Large intestine (tissue), 12 donors: ENCODE measurements at places on chromosomes 11 and 22. TPM values are rescaled to one million over a fixed set of nuclear protein-coding genes. Genes with fewer than 3 reads are reported as not detected.

DNA sequence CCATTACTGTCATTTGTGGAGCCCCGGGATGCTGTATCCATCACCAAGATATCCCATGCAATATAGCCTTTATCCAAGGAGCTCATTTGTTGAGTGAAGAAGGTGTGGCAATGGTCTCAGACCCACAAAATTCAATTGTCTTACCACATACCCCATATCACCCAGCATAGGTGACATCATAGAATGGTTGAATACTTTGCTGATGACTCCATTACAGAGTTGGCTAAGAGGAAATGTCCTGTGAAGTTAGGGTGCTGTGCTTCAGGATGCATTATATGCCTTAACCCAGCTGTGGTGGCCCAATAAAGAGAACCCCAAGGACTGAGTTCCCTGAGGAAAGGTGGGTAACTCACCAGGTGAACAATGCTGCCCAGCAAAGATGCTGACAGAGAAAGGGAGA lies 113.7 kb downstream of the EFCAB6 start:
- no peaks in the 10 kb centered on the region for H3K27me3 ChIP-seq
- H3K4me3 ChIP-seq, result no peak overlapping the region
- no peak for DNase-seq
- H3K27ac ChIP-seq, result no peak overlapping the region
- H3K4me1 ChIP-seq, result no peaks in the 10 kb centered on the region
- H3K36me3 ChIP-seq, result no peaks in the 10 kb centered on the region

The PSMC3 gene
- polyA plus RNA-seq, result 99.4 TPM

DNA sequence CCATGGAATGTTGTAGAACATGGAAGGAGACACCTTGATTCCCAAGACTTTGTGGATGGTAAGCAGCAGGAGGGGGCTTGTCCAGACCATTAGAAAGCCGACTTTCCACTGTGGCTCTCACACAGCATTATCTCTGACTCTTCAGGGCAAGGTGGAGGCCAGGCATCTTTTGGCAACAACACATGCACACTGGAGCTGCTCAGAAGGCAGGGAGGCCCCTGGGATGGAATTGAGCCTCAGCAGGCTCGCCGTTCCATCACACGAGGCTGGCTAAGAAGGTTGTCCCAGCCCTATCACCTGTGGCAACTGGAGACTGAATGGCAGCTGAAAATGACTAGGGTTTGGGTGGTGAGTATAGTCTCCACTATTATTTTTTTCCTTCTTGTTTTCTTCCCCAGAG lies 76.3 kb upstream of the TMEM45B start:
- H3K36me3 ChIP-seq, result no peaks in the 10 kb centered on the region
- H3K4me1 ChIP-seq, result no peaks in the 10 kb centered on the region
- H3K27me3 ChIP-seq, result peaks cover 2% of the 10 kb centered on the region

DNA sequence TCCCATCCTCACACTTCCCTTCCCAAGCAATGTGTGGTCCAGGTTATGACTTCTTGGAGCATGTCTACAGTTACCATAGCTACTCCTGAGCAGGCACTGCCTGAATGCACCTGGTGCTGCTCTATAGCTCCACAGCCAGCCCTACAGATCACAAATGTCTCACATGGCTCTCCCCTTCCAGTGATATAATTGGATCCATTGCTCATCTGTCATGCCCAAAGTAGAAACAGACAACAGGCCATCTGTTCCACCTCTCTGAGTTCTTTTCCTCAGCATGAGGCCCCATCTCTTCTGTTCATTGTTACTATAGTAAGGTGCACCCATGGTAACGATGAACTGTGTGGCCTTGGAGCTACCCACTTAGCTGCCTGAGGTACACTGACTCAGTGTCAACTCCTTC lies 320.3 kb upstream of the ZC3H12C start:
- no peaks in the 10 kb centered on the region for H3K36me3 ChIP-seq
- H3K4me1 ChIP-seq, result no peaks in the 10 kb centered on the region
- peak; percentile 13 for DNase-seq
- no peak overlapping the region for H3K27ac ChIP-seq

- H3K4me3 ChIP-seq, result no peak overlapping the region
- H3K27me3 ChIP-seq, result no peaks in the 10 kb centered on the region
- H3K36me3 ChIP-seq, result no peaks in the 10 kb centered on the region
- no peak overlapping the region for H3K27ac ChIP-seq
- H3K4me1 ChIP-seq, result no peaks in the 10 kb centered on the region
Observed at GRCh38 chr22:22823131-22823810, 64.3 kb upstream of the IGLL5 start.

DNA sequence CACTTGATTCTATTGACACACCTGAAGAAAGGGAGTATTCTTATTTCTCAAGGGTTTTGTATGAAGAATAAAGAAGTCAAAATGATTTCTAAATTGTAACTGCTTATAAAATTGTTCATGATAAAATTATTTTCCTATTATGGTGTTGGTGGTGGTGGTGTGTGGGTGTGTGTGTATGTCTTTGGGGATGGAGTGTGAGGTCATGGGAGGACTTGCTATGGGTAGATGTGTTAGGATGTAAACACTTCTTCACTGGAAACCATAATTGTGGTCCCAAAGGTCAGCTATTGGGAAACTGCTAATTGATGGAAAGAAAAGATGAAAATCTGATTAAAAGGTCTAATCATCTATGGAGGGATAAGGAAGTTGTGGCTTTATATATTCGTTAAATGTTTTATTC lies 5.1 kb downstream of the TRIM22 start:
- H3K36me3 ChIP-seq, result peaks cover 2% of the 10 kb centered on the region
- no peak overlapping the region for H3K27ac ChIP-seq
- DNase-seq, result no peak
- no peaks in the 10 kb centered on the region for H3K27me3 ChIP-seq
- H3K4me1 ChIP-seq, result no peaks in the 10 kb centered on the region

The PGA5 gene
- polyA plus RNA-seq, result 0.40 TPM

DNA sequence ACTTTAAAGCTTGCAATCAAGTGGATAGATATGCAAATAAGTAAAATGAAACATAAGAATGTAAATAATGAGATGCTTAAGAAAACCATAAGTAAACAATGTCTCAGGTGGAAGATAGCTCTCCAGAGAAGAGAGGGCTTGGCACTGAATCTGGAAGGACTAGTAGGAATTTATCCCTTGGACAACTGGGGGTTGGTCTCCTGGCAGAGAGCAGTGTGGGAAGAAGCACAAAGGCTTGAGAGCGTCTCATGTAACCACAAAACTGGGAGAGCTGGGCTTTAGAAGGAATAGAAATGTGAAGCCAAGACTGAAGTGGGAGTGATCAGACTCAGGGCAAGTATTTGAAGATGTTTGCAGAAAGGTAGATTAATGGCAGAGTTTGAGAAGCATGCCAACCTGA lies 31.3 kb downstream of the CARD18 start:
- DNase-seq, result no peak
- no peaks in the 10 kb centered on the region for H3K27me3 ChIP-seq
- H3K4me3 ChIP-seq, result no peak overlapping the region
- no peaks in the 10 kb centered on the region for H3K36me3 ChIP-seq
- H3K4me1 ChIP-seq, result peaks cover 10% of the 10 kb centered on the region
- H3K27ac ChIP-seq, result no peak overlapping the region

GRCh38 chr11:861105-861479 lies 18.4 kb downstream of the TSPAN4 start:
- H3K36me3 ChIP-seq, result peaks cover 3% of the 10 kb centered on the region
- DNase-seq, result no peak
- H3K4me3 ChIP-seq, result no peak overlapping the region
- H3K27me3 ChIP-seq, result no peaks in the 10 kb centered on the region

GRCh38 chr22:40010746-40011145 lies 16.0 kb downstream of the FAM83F start:
- no peak overlapping the region for H3K27ac ChIP-seq
- no peaks in the 10 kb centered on the region for H3K27me3 ChIP-seq
- no peak for DNase-seq
- H3K36me3 ChIP-seq, result peaks cover 6% of the 10 kb centered on the region

DNA sequence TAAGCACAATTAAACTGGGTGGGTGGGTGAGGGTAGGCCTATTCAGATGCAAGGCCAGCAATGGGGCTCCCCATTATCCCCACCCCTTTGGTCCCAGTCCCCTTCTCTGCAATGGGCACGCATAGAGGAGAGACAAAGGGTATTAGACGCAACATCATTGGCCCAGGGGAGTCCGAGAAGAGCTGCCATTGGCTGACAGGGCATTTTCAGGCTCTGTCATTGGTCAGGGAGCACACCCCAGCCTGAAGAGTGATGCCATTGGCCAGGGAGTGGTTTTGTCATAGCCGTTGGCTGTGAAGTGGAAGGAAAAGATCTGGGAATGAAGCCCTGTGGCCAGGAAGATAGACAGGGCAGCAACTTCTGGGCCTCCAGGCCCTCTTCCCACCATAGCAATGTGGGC lies 2.8 kb upstream of the TRIM3 start:
- DNase-seq, result no peak
- peaks cover 30% of the 10 kb centered on the region for H3K4me1 ChIP-seq
- no peaks in the 10 kb centered on the region for H3K27me3 ChIP-seq
- peaks cover 34% of the 10 kb centered on the region for H3K36me3 ChIP-seq
- no peak overlapping the region for H3K27ac ChIP-seq

GRCh38 chr22:50034126-50035081 lies 21.8 kb upstream of the IL17REL start:
- DNase-seq, result no peak
- no peak overlapping the region for H3K27ac ChIP-seq
- no peaks in the 10 kb centered on the region for H3K36me3 ChIP-seq
- H3K4me1 ChIP-seq, result no peaks in the 10 kb centered on the region

- no peak overlapping the region for H3K27ac ChIP-seq
- H3K36me3 ChIP-seq, result no peaks in the 10 kb centered on the region
- no peak for DNase-seq
- H3K4me1 ChIP-seq, result no peaks in the 10 kb centered on the region
Observed at GRCh38 chr22:25840891-25841290, 98.9 kb downstream of the MYO18B start.

GRCh38 chr22:40878922-40879321 lies 17.0 kb upstream of the DNAJB7 start:
- peaks cover 17% of the 10 kb centered on the region for H3K4me1 ChIP-seq
- no peak overlapping the region for H3K4me3 ChIP-seq
- peak overlapping the region; percentile 58 for H3K27ac ChIP-seq
- no peaks in the 10 kb centered on the region for H3K27me3 ChIP-seq

DNA sequence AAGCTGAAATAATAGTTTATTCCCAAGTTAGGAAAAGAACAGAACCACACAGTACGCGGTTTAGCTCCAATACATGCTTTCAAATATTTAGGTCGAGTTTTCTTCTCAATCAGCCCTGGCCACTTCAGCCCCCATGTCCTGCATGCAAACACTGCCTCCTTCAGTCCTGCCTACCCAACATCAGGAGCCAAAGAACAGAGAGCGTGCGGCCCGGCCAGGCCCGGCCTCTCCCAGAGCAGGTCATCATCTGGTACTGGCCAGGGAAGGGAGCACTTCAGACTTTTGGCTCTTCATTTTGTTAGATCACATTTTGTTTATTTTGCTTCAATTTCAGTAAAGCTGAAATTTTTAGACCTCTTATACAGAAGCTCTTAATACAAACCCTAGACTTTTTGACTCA lies 6.7 kb downstream of the BRD1 start:
- H3K36me3 ChIP-seq, result peaks cover 77% of the 10 kb centered on the region
- DNase-seq, result no peak
- no peak overlapping the region for H3K27ac ChIP-seq
- no peaks in the 10 kb centered on the region for H3K27me3 ChIP-seq
- H3K4me1 ChIP-seq, result peaks cover 17% of the 10 kb centered on the region

- no peak overlapping the region for H3K4me3 ChIP-seq
- no peak for DNase-seq
- no peaks in the 10 kb centered on the region for H3K4me1 ChIP-seq
- no peaks in the 10 kb centered on the region for H3K27me3 ChIP-seq
- H3K36me3 ChIP-seq, result no peaks in the 10 kb centered on the region
Observed at GRCh38 chr11:24900514-24900913, 403.7 kb downstream of the LUZP2 start.

DNA sequence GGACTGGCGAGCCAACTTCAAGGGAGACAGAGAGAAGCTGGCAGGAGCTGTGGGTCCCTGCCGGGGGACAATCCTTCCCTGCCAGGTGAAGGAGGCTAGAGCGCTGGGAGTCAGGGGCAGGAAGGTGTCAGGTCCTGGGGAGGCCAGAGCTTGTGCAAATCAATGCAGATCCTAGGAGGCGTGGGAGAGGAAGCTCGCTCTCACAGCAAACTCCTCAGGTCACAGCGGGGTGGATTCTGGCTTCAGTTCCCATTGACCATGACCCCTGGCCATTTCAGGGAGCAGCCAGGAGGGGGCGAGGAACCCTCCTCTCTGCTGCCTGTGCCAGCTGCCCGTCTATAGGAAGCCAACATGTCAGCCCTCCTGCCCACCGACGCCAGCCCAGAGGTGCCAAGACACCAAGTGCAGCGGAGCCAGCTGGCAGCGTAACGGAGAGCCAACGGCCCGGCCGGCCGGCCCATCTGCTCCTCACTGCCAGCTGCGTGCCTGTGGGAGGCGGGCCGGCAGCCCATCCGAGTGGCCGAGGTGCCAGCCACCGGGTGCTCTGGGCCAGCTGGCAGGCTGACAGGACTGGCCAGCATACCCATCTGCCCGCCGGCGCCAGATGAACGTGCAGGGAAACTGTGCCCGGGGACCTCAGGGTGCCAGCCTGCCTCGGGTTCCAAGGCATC lies 374.8 kb downstream of the MIAT start:
- H3K4me3 ChIP-seq, result no peak overlapping the region
- no peaks in the 10 kb centered on the region for H3K4me1 ChIP-seq
- H3K36me3 ChIP-seq, result no peaks in the 10 kb centered on the region
- H3K27me3 ChIP-seq, result peaks cover 9% of the 10 kb centered on the region
- DNase-seq, result no peak

The NXPE4 gene
- not detected for polyA plus RNA-seq

The MIAT gene
- 8.5 TPM for polyA plus RNA-seq

DNA sequence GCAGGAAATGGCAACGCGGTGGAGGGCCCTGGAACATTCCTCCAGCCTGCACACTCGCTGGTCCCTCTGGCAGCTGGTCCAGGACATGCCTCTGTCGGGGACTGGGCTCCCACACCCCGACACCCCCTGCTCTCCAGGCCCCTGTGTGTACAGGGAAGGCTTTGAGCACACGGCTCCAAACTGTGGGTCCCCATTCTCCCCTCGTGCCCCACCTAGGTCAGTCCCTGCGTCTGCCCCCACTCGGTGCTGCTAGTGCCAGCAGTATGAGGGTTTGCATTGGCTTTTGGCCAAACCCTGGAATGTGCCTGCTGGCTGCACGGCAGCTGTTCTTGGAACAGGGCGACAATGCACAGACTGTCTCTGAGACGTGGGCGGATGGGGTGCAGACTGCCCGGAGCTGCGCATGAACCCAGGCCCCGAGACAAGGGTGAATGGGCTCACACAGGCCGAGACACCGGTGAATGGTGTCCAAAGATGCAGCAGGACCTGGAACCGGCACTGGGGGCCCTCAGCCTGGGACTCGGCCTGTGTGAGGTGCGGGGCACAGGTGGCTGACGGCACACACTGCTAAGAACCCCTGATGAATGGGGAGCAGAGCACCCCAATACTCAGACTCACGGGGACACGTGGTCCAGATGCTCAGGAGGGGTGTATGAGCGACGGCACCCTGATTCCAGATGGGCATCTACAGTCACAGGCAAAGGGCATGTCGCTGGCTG lies 7.5 kb upstream of the SYT8 start:
- no peaks in the 10 kb centered on the region for H3K36me3 ChIP-seq
- no peak overlapping the region for H3K4me3 ChIP-seq
- H3K4me1 ChIP-seq, result peaks cover 33% of the 10 kb centered on the region
- H3K27me3 ChIP-seq, result no peaks in the 10 kb centered on the region

- no peak overlapping the region for H3K27ac ChIP-seq
- H3K36me3 ChIP-seq, result no peaks in the 10 kb centered on the region
- H3K4me3 ChIP-seq, result no peak overlapping the region
- no peaks in the 10 kb centered on the region for H3K4me1 ChIP-seq
Observed at GRCh38 chr11:80054582-80055165, 613.8 kb upstream of the TENM4 start.
